ENCODE measurements at places on chromosomes 3 and 15.
A peak's percentile ranks its signal among the peaks of the same experiment; 100 is the strongest.

DNA sequence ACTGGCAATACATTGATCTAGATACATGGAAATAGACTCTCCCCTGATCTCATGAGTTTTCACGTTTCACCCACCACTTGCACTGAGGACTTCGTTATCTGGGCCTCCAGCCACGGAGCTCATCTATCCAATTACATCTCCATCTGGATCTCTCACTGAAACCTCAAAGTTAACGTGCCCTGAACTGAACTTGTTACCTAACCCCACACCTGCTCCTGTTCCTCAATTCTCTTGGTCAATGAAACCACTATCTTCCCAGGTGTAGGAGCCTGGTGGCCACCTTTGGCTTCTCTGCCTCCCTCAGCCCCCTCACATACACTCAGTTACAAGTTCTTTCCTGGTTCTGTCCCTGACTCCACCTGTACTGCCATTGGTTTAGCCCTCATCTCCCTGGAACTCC is 9.7 kb downstream of the DGKG start:
- DNase-seq = no peak

- no peak for DNase-seq
These were observed 6.6 kb upstream of the ITIH3 start for GRCh38 chr3:52787672-52788625.

- no peak for DNase-seq
These were observed 209.9 kb downstream of the ITPR1 start for GRCh38 chr3:4703054-4703480.

DNA sequence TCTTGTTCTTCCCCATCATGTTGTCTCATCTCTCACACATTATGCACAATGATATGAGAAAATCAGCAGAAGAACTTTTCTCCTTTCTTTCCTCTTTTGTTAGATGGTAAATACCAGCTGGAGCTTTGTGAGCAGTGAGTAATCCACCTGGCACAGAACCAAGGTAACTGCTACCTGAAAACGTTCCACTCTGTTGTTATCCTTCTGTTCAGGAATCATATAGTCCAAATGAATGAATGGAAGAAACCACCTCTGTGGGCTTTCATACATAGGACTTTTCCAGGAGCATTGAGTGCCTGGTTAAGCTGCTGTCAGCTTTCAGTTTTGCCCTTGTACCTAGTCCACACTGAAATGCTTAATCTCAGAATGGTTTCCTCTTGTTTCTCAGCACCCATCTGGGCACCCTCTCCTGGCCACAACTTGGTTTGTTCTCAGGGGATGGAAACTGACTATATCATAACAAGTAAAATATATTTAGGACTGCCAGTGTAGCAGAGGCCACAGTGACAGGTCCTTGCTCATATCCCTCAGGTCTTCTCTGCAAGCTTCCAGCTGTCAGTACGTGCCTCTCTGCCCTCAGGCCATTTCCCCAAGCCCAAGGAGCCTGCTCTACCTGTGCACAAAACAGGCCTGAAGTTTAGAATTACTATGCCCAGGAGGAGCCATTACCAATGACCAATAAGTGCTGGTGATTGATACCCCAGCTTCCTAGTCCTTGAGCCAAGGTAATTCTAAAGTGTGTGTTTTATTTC is 23.5 kb upstream of the SLC4A7 start:
- DNase-seq = peak; percentile 26

DNA sequence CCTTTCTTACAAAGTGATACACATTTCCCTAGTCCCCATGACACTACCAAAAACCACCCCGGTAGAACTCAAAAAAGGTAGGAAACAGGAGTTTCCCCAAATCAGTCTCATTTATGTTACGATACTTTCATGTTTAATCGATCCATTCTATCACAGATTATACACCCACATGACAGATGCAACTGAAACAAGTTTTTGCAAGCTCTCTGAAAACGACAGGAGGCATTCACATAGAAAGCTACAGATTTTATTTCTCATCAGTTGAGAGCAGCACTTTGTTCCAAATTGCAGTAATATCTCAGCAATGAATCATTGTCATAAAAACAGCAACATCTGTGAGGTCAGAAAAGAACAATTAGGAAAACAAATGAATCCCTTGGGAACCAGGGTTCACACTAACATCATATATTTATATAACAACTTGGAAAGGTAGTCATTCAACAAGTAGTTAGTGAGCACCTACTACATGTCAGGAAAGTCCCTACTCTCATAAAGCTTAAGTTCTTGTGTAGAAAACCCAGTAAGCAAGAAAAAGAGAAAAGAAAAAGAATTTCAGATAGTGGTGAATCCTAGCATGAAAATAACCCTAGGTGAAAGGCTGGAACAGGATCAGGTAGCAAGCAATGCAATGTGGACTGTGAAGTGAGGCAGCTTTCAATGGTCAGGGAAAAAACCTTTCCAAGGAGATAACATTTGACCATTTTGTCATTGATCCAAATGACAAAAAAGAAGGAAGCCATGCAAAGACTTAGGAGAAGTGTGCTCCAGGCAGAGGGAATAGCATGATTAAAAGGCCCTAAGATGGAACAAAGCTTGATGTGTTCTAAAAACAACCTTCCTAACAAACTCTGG is 8.3 kb downstream of the PLD1 start:
- peak; percentile 89 for DNase-seq

GRCh38 chr3:128988286-128988685 is 5.6 kb downstream of the CFAP92 start:
- no peak for DNase-seq

DNA sequence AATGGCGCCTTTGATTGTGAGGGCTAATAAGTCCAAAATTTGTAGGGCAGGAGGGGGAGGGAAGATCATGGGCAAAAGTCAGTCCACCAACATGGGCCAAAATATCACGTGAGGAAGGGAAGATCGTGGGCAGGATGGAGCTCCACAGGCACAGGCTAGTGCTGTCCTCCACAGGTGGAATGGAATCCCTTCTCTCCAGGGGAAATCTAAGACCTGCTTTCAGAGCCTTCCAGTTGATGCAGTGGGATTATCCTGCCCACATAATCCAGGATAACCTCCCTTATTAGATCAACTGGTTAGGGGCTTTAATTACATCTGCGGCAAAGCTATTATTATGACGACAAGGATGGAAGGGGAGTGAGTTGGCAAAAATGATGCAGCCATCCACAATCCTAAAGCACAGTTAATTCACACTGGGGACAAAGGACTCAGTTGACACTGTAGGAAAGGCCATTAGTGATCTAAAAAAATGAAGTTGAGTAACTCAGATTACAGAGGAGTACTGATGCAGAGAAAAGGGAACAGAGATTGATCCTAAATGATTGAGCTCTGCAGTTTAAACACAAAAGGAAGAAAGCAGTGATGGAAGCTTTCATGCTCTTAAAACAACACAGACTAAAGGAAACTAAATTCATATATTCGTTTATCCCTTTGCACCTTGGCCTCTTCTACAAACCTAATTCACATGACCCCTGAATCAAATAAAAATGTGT is 159.8 kb downstream of the AKAP13 start:
- DNase-seq = no peak

DNA sequence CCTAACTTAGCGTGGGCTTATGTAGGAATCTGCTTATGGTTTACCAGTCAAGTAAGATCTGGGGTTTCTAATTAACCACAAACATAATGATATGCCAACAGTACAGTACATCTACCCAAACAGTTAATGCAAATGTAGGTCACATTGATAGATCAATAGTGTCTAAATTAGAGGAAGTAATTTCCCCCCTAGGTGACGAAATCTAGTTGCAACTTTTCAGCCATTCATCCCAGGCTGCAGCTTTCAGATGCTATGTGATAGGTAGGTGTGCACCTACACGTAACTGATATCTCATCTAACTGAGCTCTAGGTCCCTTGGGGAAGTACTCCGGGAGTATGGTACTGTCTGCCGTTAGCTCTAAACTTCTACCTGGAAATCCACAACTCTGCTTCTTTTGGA is 57.2 kb downstream of the CRTC3 start:
- no peak for DNase-seq

GRCh38 chr15:79296583-79296982 is 14.1 kb downstream of the ANKRD34C start:
- no peak for DNase-seq

- no peak for DNase-seq
These were observed 21.0 kb downstream of the PPCDC start for GRCh38 chr15:75044258-75044878.

DNA sequence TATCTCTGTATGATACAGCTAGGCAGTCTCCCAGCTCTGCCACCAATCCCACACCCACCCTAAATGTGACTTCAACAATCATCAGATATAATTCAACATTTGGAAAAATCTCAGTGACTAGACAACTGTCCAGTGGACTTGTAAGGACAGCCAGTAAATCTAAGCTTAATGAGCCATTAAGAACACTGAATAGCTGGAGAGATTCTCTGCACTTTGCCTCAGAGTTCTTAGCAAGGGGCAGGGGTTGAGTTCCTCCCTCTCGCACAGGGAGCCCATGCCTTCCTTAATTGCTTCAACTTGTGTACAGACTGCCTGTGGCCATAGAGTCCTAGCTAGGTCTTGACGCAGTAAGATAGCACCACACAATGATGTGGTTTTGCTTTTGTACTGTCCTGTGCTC is 15.6 kb downstream of the MEX3B start:
- DNase-seq = no peak

- DNase-seq = peak; percentile 57
These were observed 17.8 kb upstream of the ATP13A4 start for GRCh38 chr3:193572426-193572908.

DNA sequence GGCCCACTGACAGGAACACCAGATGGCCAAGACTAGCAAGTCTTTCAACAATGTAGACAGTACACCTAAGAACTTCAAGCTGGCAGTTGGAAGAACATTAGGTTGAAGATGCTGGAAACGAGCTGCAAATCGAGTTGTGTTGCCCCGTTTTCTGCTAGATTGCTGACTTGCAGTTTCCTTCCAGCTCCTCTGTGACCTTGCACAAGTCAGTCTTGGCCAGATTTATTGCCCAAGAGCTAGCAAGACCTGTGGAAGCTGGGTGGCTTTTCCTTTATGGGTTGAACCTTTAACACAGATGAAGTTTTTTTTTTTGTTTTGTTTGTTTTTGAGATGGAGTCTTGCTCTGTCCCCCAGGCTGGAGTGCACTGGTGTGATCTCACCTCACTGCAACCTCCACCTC is 2.9 kb upstream of the RBM6 start:
- DNase-seq = no peak

GRCh38 chr3:94269763-94270162 is 206.9 kb downstream of the NSUN3 start:
- DNase-seq = peak; percentile 54

Measured in fibroblast of skin of right biceps (primary cell).